Forelimb muscle (tissue), 1 donor: ENCODE measurements at places on chromosomes 3 and 15. TPM values are rescaled to one million over a fixed set of nuclear protein-coding genes. Genes with fewer than 3 reads are reported as not detected.

- no peak for DNase-seq
Observed at GRCh38 chr3:184772667-184773272, 39.2 kb upstream of the VPS8 start.

- DNase-seq: peak; percentile 58
Observed at GRCh38 chr3:172201136-172201869, 161.9 kb downstream of the FNDC3B start.

GRCh38 chr3:86774082-86774691 is 216.8 kb downstream of the VGLL3 start:
- no peak for DNase-seq

DNA sequence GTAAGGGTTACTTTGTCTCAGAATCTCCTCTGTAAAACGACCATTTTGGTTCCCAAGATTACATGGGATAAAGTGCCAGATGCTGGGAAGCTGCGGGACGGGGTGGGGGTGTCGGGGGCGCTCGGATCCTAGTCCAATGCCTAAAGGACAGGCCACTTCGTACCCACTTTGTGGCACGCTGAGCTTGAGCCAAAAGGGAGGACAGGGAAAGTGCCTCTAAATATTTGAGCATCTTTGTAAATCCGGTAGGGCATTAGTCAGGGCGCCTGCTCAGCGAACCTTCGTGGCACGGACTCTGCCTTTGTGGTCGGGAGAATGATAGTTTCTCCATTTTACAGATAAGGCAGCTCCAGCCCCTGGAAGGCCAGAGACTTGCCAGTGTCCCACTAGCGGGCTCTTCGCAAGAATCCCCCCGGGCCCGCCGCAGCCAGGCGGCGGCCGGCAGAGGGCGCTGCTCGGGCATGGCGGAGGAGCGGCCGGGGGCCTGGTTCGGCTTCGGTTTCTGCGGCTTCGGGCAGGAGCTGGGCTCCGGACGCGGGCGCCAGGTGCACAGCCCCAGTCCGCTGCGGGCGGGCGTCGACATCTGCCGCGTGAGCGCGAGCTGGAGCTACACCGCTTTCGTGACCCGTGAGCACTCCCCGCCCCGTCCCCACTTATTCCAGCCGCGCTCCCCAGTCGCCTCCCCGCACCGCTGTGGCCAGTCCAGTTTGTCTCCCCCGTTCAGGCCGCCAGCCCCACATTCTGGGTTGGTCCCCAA is 1.8 kb downstream of the RCCD1 start:
- no peak for DNase-seq

DNA sequence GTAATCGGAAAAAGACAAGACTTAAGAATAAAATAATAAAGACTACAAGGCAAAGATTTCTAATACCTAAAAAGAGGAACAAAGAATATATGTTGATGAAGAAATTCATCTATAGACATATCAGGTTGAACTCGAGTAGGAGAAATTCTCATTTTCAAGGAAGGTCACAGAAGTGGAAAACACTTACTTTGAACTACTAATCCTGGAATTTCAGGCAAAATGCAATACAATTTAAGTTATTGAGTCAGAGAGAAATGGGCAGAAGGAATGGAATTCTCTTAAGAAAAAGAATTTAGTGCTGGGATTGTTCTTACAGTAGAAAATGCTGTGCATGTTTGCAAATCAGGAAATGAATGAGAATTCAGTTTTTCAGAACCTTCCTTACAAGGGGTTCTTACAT is 135.9 kb upstream of the TGFBR2 start:
- DNase-seq: no peak

The RBPMS2 gene
- 4.1 TPM for polyA plus RNA-seq

The TIMP4 gene
- 2.2 TPM for polyA plus RNA-seq
